ENCODE measurements at places on chromosomes 4 and X.
A peak's percentile ranks its signal among the peaks of the same experiment; 100 is the strongest.

- DNase-seq: peak; percentile 81
Observed at GRCh38 chrX:46978341-46979291, 66.4 kb downstream of the JADE3 start.

DNA sequence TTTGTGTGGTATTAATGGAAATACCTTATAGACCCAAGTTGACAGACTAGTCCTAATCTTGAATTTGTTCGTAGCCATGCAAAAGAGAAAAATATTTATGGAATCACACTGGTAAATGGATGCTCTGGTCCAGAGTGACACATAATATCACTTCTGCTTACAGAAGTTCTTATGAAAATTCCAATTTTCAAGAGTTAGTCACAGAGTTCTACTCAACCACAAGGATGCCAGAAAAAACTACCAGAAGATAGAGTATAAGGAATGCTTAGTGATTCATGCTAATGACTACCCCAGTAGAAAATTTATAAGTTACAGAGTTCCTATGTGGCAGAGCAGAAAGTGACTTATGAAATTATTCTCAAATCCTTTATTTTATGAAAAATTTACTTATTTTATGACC is 1384.8 kb downstream of the FAM133A start:
- no peak for DNase-seq

- DNase-seq: no peak
Observed at GRCh38 chr4:186172546-186172945, 18.8 kb upstream of the CYP4V2 start.

GRCh38 chr4:74464291-74464690 is 19.4 kb downstream of the AREG start:
- no peak for DNase-seq

- no peak for DNase-seq
Observed at GRCh38 chr4:170193496-170193895, 103.7 kb upstream of the AADAT start.

DNA sequence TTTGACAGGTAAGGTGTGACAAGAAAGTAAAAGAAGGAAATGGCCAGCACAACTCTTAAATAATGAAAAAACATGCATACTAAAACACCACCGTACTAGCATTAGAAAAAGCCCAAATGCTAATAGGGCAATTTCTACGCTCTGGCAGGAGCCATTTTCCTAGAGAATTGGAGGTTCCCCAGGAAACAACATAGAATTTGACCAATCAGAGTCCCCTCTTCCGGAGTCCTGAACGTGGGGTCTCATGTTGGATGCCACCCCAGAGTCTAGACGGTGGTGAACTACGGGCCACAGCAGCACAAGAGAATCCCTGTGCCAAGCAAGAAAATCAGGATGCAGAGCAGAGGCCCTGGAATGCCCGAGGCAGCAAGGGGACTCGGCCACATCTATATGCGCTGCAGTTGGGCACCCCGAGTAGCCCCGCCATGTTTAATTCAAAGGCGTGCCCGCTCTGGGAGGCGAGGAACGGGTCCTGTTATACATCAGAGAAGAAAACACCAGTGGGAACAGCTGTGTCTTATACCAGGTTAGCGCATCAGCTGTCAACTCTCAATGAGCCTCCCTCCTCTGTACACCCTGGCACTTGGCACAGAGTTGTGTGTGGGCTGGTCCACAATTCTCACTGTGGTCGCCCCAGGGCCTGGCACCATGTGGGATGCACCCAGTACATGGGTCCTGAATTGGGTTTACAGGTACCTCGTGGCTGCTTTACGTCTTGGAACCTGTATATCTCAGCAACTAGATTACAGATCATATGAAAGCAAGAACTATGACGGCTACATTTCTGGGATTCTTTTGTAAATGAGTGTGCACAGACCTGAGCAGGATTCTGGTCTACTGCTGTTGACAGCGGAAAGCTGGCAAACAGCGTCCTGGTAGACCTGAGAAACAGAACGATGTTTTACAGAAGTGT is 52.1 kb downstream of the SEL1L3 start:
- no peak for DNase-seq

DNA sequence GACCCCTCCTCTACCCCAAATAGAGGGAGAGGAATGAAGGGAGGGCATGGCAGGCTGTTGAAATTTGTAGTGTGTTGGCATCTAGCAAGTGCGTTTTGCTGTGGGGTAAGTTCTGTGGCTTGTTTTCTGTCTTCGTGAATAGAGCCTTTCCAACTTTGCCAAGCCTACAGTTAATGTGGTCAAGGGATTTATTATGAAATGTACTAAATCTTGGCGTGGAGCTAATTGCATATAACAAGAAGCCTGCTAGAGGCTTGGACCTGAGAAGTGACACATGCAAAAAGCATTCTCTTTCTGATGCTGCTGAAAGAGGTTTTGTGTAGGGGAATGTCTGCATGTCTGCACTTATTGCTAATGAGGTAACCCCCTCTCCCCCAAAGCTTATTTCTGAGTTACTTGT is 132.2 kb downstream of the BMPR1B start:
- DNase-seq: no peak

DNA sequence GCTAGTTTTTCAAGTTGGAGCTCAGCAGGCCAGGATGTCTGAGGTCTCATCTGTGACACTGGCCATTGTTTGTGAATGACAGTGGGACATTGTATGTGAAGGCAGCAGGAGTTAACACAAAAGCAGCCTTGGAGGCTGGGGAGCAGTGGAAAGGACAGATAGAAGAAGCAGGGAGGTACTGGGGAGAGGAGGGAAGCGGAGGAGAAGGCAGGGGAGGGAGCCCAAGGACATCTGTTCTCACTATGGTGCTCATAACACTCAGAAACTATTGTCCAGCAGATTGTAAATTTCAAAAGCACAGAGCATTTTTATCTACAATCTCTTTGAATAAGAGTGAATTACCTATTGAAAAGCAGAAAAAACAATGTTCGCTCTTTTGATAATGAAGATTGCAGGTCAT is 253.6 kb upstream of the DIPK2B start:
- no peak for DNase-seq

Data from inflammatory macrophage (primary cell).